ENCODE measurements at places on chromosomes 11 and 22. TPM values are rescaled to one million over a fixed set of nuclear protein-coding genes. Genes with fewer than 3 reads are reported as not detected.

GRCh38 chr11:123406441-123407129, 23.5 kb upstream of the GRAMD1B start:
- DNase-seq: no peak

DNA sequence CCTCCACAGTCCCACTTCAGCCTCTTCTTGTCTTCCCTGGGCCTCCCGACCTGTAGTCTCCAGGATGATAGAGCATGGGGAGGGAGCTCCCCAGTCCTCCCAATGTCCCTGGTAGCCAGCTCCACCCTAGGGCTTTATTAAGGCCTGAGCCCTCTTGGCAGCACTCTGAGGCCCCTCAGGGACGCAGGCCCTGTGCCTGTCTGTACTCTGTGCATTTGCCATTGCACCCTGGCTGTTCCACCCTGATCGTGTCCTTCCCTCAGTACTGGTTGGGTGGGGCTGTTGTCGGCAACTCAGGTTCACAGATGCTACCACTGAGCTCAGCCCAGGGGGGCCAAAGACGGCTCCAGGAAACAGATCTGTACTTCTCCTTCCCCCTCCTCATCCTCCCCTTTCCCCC, 7.2 kb downstream of the SSTR3 start:
- peak; percentile 25 for DNase-seq

GRCh38 chr22:39268645-39269044, 23.9 kb upstream of the PDGFB start:
- DNase-seq: no peak

GRCh38 chr11:35892166-35892565, 51.7 kb upstream of the LDLRAD3 start:
- DNase-seq: no peak

The VSIG10L2 gene
- not detected for total RNA-seq

The OR52E6 gene
- total RNA-seq: not detected
